ENCODE measurements at places on chromosomes 13 and 19. TPM values are rescaled to one million over a fixed set of nuclear protein-coding genes. Genes with fewer than 3 reads are reported as not detected.

GSX1 gene
- total RNA-seq: not detected

WDR62 gene
- total RNA-seq: 0.50 TPM

RDH8 gene
- total RNA-seq: not detected

ZSCAN18 gene
- 56.6 TPM for total RNA-seq

GAPDHS gene
- total RNA-seq: 0.17 TPM

ZNF345 gene
- total RNA-seq: 2.8 TPM

CGB8 gene
- not detected for total RNA-seq

ZNF677 gene
- total RNA-seq: 17.4 TPM

LGI4 gene
- total RNA-seq: 0.29 TPM

OR10H1 gene
- total RNA-seq: not detected

C1QTNF9 gene
- not detected for total RNA-seq

WDR87 gene
- under 0.01 TPM for total RNA-seq

MEIOSIN gene
- not detected for total RNA-seq

CDK8 gene
- total RNA-seq: 20.5 TPM

APOC1 gene
- 0.58 TPM for total RNA-seq

DKKL1 gene
- 0.44 TPM for total RNA-seq

AZU1 gene
- total RNA-seq: not detected

LSR gene
- total RNA-seq: 0.29 TPM

HIPK4 gene
- total RNA-seq: not detected

KLF12 gene
- 11.6 TPM for total RNA-seq

SOX21 gene
- total RNA-seq: not detected

CYP2F1 gene
- not detected for total RNA-seq

TMEM255B gene
- 0.50 TPM for total RNA-seq

LGALS4 gene
- total RNA-seq: not detected

NXNL1 gene
- total RNA-seq: not detected

PEAK3 gene
- total RNA-seq: not detected

NRTN gene
- total RNA-seq: 0.50 TPM

CBY2 gene
- total RNA-seq: not detected

ZNF135 gene
- 6.1 TPM for total RNA-seq

ZNF93 gene
- total RNA-seq: 5.1 TPM

SH2D3A gene
- 0.15 TPM for total RNA-seq

All from smooth muscle cell of trachea (primary cell).